8988T (cell line): ENCODE measurements at places on chromosomes 2 and 18.

DNA sequence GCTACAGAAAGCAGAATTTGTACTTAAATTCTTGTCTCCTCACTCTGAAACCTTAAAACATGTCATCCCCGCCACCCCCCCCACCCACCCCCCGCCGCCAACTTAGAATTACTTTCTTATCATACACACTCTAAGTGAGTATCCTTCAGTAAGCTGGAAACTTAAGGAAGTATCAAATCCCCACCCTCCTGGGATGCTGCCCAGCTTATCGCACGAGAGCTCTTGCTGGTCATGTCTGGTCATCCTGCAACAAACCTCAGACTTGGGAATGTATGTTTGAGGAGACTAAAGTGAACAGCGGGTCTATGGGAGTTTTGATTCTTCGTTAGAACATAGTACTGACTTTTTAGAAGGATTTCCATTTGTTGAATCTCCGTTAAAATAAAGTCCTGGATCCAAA lies 203.3 kb downstream of the PTGR3 start:
- DNase-seq = no peak

DNA sequence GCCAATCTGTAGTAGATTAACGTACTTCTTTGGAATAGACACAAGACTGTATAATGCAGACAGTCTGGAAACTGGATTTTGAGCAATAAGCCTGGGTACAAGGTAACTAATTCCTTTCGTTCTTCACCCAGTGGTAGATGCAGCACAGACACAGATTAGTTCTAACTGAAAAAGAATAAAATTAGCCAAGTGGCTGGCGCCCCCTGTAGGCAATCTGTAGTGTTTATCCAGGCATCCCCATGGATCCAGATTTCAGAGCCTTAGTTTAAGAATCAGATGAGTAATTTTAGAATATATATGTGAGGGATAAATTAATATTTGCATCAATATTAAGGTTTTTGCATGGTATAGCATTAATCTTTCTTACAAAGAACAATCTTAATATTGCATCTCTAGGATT lies 563.9 kb downstream of the DCC start:
- DNase-seq = no peak

DNA sequence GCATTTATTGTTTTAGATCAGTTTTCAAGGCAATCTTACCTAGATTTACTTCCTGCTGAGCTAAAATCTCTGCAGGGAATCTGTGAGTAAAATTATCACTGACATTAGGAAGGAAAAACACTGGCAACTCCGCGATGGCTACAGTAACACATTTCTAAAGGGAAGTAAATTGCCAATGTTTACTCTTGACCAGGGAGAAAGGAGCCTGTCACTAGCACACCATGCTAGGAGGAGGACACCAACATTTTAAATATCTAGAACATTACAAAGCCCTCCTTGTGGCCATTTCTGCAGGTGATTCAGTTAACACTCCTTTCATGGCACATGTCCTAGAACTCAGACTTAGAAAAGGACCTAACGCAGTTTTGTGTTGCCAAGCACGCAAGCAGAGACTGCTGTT lies 58.4 kb downstream of the TCF4 start:
- no peak for DNase-seq

GRCh38 chr18:7886436-7886835 lies 319.3 kb downstream of the PTPRM start:
- no peak for DNase-seq

GRCh38 chr2:31469648-31470047 lies 55.1 kb upstream of the XDH start:
- no peak for DNase-seq

- DNase-seq = no peak
Observed at GRCh38 chr2:20443276-20443920, 3.5 kb upstream of the RHOB start.

GRCh38 chr18:11284811-11285210 lies 135.4 kb upstream of the PIEZO2 start:
- no peak for DNase-seq

- DNase-seq = no peak
Observed at GRCh38 chr2:150931451-150931850, 330.2 kb downstream of the RBM43 start.
